ENCODE measurements at places on chromosomes 5 and 9.

DNA sequence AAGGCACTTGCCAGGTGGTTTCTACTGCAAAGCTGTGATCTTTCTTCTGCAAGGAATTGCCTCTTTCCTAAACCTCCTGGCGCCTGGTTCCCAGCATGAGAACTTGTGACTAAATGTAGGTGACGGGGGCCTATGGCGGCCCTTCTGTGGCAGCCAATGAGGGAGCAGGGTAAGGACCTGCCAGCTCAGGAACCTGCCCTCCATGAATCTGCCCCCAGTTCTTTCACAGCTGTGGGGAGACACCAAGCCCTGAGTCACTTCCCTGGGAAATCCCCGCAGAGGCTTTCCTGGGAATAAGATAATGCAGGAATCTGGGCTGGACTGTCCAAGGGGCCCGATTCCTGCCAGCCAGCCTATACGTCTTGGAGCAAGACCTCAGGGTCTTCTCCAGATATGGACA lies 56.7 kb upstream of the CTNNA1 start:
- DNase-seq = no peak

DNA sequence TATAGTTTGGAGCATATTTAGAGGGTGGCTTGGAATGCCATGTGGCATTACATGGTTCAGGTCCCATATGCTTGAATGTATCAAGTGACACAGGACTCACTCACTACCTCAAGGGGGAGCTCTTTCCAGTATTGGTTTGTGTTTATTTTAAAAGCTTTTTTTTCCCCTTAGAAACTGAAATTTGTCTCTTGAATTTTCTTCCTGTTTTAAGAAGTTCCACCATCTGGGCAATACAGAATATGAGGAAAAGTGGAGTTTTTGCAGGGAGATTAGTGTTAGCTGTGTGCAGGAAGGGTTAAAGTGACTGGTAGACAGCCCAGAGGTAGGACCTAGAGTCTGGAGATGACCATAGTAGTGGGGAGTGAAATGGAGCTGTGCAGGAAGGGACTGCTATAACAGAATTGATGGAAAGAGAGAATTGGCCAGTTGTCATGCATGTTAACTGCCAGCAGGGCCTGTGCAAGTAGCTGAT lies 36.6 kb downstream of the CTNNA1 start:
- DNase-seq = peak; percentile 2

DNA sequence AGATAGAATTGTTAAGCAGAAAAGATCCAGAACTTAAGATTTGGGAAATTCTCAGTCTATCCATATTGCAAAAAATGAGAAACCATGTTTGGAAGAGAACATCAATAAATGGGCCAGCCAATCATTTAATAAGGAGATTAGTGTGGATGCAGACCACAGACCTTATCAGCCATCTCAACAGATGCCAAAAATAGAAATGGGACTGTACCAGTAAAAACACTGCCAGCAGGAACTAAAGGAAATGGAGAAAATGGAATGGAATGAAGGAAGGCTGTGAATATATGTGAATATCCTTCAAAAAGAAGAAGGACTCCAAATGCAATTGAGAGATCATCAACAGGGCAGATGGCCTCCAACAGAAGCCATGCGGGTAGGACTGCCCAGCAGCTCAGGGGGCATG lies 52.7 kb upstream of the ZNF618 start:
- no peak for DNase-seq

DNA sequence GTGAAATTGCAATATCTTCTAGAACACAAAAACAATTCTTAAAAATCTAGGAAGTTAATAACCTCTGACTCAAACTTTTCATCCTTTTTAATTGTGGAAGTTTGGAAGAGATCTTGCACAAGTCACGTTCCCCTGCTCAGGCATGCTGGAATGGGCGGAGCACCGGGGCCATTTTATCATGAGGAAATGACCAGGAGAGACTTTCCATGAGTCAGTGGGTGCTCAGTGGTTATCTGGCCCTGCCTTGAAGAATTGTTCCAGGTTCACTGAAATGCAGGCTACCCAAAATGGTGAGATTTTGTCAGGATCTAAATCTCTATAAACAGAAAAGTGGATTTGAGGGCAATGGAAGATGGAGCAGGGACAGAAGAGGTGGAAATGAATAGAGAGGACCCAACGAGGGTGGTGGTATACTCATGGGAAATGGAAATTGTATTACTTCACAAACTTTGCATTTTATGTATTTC lies 61.2 kb downstream of the FYB1 start:
- DNase-seq = peak; percentile 28

DNA sequence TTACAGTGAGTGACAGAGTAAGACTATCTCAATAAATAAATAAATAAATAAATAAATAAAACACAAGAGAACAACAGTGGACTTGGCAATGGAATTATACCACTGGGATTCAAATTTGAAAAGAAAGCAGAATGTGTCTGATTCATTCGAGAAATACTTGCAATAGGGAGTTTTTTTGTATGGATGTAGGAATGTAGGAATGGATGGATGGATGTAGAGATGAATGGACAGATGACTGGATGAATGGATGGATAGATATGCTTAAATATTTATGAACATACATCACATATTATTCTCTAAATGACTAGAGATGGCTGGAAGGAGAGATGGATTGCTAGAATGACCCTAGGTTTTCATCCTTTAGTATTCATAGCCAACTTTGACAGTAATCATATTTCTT lies 22.0 kb upstream of the CEMIP2 start:
- DNase-seq = no peak

- DNase-seq = no peak
These were observed 11.6 kb downstream of the BRD9 start for GRCh38 chr5:880816-881550.

DNA sequence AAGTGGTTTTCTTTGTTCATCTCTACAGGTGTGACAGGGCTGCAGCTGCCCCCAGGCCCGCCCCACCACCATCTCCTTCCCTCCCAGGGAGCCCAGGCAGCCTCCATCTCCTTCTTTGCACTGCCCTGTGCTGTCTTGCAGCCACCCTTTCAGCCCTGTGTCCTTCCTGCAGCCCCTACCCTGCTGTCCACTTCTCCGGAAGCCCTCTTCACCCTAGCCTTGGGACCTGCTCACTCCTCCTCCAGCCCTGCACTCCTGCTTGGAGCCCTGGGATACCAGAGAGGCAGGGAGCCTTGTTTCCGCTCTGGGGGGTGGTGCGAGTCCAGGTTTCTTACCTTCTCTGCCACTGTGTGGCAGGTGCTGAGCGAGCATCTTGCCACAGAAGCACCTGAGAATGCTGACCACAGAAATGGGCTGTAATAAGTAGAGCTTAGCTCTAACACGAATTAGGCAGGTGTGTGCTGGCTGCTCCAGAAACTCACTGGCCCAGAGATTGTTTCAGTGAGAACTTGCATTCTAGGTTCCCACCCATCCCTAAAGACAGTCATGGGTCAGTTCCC lies 51.3 kb upstream of the GADD45G start:
- DNase-seq = no peak

GRCh38 chr5:168226012-168226411 lies 65.4 kb upstream of the WWC1 start:
- no peak for DNase-seq

- DNase-seq = no peak
These were observed 68.3 kb downstream of the KCNIP1 start for GRCh38 chr5:170571875-170572852.

DNA sequence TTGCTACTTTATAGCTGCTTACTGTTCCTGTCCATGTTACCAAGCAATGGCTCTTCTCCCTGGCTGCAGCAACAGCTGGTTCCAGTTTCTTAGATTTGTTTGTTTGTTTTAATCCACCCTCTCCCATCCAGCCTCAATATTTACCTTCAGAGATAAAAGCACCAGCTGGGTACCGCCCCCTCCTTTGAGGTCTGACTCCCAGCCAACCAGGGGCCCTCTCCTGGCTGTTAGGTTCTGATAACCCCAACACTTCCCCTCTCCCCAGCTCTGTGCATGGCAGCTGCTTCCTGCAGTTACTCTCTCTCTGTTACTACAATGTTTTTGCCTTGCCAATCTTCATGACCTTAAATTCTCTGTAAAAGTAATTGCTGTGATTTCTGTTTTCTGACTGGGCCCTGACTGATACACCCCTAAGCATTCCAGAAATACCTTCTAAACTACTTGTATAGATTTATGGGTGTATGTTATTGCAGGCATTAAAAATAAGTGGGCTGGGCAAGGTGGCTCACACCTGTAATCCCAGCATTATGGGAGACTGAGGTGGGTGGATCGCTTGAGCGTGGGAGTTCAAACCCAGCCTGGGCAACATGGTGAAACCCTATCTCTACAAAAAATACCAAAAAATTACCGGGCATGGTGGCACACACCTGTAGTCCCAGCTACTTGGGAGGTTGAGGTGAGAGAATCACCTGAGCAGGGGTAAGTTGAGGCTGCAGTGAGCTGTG lies 2.6 kb upstream of the GCNT1 start:
- DNase-seq = peak; percentile 67

DNA sequence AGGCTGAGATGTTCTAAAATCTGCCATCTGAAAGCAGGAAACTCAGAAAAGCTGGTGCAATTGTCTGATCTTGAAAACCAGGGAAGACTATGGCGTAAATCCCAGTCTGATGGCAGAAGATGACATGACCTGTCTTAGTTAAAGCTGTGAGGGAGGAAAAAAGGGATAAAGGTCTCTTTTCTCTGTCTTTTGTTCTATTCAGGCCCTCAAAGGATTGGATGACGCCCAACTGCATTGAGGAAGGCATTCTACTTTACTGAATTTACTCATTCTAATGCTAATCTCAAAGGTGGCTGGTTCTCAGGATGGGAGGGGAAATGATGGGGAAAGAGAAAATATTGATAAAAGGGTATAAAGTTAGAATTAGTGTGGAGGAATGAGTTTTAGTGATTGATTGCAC lies 312.8 kb upstream of the CTNND2 start:
- DNase-seq = no peak

DNA sequence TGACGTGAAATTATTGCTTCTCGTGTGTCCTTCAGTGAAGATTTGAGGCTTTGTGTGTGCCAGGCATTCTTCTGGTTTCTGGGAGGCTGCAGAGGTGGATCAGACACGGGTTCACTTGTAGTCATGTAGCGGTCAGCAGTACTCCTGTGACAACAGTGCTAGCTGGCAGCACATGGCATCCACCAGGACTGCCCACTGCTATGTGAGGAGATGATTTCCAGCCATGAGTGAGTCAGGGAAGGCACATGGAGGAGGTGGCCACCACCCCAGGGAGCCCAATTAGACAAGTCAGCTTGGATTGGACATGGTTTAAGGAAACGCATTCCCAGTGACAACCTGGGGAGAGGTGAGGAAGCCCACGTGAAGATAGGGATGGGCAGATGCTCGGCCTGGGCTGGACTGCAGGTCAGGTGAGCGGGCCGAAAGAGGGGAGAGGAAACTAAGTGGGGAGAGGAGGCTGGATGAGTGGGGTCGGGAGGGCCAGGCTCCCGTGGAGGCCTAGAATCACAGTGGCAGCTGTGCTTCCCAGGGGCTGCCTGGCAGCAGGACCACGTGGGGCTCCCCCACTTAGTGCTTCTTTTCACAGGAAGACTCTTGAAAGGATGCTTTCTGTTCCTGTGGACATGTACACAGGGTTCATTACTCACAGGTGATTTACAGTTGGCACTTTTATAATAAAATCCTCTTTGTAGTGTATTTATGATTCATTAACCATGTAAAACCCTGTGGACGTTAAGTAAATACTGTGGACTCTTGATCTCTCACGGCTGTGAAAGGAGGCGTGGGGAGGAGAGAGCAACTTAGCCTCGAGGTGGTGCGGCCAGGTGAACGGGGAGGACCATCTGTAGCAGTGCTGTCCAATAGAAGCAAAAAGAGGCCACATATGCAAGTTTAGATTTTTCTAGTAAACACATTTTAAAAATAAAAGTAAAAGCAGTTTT lies 80.0 kb upstream of the OTULINL start:
- no peak for DNase-seq

DNA sequence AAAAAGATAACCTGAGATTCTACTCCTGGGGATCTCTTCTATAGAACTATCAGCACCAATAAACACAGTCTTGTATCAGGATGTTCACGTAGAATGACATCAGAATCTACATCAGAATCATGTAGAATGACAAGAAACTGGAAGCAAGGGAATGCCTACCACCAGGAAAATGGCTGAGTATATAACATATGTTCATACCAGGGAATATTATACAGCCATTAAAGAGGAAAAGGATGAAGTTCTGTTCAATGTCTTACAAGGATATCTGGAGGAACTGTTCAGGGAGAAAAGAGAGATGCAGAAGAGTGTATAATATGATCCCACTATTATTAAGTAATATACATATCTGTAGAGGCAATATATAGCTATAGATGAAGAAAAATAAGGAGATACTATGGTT lies 4.8 kb downstream of the ZBED3 start:
- DNase-seq = no peak

DNA sequence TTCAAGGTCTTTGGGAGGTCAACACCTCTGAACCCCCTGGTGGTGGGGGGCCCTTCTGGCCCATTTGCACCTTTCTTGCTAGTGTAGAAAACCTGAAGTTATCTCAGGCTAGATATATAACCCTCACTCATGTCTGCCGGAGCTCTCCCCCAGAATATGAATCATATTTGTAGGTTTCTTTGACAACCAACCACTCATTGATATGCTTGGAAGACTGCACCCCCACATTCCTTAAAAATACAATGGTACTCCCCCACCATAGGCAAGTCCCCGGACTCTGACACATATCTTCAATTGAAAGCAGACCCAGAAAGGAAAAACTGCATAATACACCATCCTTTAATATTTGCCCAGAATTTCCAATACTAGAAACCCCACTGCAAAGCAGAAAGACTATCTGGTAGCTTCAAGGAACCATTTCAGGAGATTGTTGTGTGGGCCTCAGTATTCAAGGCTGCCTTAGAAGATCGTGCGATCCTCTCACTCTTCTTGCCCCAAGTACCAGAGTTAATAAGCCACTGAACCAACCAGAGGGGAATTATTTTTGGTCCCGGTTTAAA lies 978 bp upstream of the UBE2B start:
- DNase-seq = no peak

- DNase-seq = no peak
These were observed 32.6 kb upstream of the GOLPH3 start for GRCh38 chr5:32206509-32207354.

DNA sequence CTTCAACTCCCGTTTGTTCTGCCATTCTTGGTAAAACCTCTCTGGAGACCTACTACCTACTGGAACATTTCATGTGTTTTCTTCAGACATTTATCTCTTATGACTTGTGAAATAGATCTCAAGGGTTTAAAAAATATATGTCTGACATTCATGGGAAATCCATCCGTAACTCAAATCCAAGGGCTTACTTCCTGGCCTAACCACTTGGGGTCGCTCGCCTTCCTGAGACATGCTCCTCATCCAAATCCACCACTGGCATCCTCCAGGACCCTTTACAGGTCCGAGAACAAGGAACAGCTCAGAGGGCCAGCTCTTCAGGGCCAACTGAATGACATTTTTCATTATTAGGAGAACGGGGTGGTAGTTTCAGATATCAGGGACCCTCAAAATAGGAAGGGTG lies 235.1 kb upstream of the TUT7 start:
- no peak for DNase-seq
